ENCODE measurements at places on chromosomes 3 and 15.

DNA sequence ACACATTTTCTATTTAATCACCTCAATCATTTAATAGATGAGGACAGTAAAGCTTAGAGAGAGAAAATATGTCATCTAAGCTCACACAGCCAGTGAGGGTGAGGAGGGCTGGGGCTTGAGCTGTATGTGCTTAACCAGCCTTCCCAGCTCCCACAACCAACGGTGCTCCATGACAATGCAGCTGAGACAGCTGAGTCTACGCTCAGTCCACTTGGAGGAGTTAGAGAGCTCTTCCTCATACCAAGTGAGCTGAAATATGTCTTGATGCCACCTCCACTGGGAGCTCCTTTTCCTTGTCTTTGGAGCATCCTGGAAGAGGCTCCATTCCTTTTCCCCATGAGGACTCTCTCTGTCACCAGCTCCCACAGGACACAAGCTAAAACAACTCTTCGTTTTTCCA, 9.3 kb downstream of the HOMER2 start:
- no peak for DNase-seq

DNA sequence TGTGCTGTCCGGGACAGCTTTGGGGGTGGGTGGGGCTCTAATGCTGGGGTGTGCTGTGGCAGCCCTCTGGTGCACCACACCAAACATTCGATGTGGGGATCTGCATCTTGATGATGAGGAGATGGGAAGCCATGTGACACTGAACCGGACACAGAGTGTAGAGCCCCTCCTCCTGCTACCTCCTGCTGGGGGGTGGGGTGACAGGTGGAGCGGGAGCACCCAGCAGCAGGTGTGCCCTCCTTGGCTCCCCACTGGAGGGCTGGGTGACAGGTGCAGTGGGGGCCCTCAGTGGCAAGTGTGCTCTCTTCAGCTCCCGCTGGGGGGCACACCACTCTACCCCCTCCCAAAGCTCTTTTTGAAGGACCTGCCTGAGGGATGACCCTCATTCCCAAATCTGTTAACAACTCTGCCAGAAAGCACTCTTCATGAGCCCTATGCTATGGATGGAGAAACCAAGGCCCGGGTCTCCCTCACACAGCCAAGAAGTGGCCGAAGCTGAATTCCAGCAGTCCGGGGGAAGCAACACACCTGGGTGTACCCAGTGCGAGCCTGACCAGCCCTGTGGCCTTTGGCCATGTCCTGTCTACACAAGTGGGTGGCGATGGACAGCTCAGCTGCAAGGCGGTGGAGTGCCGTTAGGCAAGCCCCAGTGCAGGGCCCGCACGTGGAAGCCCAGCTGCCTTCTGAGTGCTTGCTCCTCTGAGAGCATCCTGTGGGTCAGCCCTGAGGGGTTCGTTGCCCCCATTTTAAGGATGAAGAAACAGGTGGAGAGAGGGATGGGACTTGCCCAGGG, 609 bp upstream of the UROC1 start:
- no peak for DNase-seq

- DNase-seq: no peak
Observed at GRCh38 chr3:13145131-13145825, 72.0 kb upstream of the IQSEC1 start.

- DNase-seq: no peak
Observed at GRCh38 chr15:65939901-65940617, 70.8 kb downstream of the RAB11A start.

GRCh38 chr3:60781935-60782334, 469.3 kb downstream of the FHIT start:
- DNase-seq: no peak

DNA sequence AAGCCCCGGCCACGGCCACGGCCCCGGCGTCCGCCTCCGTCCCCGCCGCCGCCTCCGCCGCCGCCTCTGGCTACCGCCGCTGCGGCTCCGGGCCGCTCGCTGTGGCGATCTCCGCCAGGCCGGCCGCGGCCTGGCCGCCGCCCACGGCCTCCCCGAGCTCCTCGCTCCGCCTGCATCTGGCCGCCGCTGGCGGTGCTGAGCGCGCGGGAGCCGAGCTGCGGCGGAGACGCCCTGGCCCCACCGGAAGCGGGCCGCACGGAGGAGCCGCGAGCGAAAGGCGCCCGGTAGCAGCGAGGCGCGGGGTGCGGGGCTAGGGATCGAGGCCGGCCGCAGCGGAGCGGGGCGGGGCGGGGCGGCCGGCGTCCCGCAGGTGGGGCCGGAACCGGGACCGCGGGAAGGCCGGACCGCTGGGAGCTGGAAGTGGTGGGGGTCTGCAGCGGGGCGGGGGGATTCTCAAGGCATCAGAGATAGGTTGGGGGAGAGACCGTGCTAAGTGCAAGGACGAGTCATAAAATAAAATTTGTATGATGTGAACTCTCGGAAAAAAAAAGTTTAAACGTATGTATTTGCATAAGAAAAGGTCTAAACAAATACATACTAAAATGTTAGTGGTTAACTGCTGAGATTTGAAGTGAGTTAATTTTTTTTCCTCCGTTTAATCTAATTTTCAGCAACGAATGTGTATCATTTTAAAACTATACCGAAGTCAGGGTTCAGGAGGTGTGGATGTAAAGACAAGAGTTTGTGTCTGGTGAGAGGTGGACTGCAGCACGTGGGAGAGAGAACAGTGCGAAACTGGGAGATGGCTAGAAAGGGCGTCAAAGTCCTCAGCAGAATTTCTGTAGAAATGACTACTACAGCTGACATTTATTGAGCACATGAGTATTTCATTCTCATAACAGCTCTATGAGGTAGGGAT, at the start of gene AVEN:
AVEN (minus strand) TSS at position 334 of the 919 bp plus-strand sequence; CDS start at position 176, 158 bp downstream.
- peak; percentile 48 for DNase-seq
